ENCODE measurements at places on chromosomes 11 and 22.

DNA sequence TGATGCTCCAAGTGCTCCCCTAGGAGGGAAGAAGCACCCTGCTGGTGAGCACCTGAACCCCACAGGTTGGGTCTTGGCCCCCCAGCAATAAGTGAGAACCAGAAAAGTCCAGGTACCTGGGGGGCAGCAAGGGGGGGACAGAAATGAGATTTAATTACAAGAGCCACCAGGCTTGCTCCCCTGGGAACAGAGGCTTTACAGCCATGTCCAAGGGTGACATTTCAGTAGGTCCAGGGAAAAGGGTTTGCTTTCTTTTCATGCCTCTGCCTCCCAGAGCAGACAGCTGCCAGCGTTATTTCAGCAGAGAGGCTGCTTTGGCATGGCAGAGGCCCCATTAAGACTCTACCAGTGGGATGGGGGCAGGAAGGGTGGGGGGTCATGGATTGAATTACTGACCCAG, 437.7 kb downstream of the BUD13 start:
- no peak for DNase-seq

- no peak for DNase-seq
Observed at GRCh38 chr11:118099838-118100556, 13.2 kb upstream of the SMIM35 start.

- DNase-seq, result no peak
Observed at GRCh38 chr11:79546351-79546750, 105.5 kb upstream of the TENM4 start.

GRCh38 chr22:32335471-32335870, 22.2 kb upstream of the RFPL3 start:
- no peak for DNase-seq

DNA sequence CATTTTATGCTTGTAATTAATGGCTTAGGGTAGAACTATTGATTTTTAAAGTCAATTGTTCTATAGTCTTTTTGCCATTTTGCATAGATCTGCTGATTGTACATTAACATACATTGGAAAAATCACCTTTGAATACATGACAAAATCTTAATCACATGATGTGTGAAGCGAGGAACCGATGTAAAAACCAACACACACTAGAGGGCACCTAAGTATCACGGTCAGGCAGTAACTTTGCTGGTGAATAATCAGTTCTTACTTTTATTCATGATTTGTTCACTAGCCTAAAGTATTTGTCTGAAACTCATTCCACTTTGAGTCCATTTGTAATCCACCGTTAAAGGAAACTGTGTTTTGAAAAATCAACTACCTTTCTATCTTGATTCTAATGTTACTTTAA, 28.2 kb downstream of the JHY start:
- no peak for DNase-seq

GRCh38 chr11:130580891-130581492, 132.5 kb downstream of the ADAMTS15 start:
- no peak for DNase-seq

DNA sequence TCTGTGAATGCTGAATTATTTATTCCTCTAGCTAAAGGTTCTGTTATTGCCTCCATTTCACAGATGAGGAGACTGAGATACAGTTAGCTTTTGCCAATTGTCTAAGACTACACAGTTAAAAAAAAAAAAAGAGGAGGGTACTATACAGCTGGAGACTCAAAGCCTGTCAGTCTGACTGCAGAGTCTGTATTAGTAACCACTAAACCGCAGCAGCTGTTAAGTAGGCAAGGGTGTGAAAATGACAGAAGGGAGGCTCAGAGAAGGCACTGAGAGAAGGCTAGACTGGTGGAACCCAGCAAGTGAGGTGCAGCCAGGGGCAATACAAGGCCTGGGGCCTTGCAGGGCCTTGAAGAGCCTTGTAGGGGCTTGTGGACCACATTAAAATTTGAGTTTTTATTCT, 181.2 kb downstream of the CSNK2A3 start:
- no peak for DNase-seq

- no peak for DNase-seq
Observed at GRCh38 chr22:31926969-31927368, 17.4 kb upstream of the YWHAH start.

GRCh38 chr11:16603890-16604793, 134.3 kb upstream of the C11orf58 start:
- no peak for DNase-seq

DNA sequence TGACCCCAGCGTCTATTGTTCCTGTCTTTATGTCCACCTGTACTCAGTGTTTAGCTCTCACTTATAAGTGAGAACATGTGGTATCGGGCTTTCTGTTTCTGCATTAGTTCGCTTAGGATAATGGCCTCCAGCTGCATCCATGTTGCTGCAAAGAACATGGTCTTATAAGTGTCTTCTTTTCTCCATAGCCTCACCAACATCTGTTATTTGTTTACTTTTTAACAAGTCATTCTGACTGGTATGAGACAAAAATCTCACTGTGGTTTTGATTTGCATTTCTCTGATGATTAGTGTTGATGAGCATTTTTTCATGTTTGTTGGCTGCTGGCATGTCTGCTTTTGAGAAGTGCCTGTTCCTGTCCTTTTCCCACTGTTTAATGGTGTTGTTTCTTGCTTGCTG, 21.7 kb upstream of the SLN start:
- no peak for DNase-seq

DNA sequence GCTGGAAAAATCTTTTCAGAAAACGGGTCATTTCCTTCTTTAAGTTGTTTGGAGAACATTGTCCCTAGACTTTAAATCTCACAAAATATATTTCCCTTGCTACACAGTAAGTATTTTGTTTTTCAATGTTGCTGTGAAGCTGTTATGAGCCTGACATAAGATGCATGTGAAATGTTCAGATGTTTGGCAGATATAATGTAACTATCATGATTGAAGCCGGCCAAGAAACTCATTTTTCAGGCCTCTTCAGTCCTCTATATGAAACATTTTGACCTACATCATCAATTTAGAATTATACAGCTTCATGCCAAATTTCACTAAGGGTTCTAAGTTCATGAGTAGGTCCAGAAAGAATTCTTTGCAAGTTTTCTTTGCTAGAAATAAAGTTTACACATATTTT, 133.8 kb downstream of the JRKL start:
- DNase-seq, result no peak
